ENCODE measurements at places on chromosomes 5 and 9. TPM values are rescaled to one million over a fixed set of nuclear protein-coding genes. Genes with fewer than 3 reads are reported as not detected.

GRCh38 chr5:144958002-144958401 is 787.3 kb downstream of the KCTD16 start:
- DNase-seq: no peak

GRCh38 chr9:20319641-20320337 is 302.5 kb downstream of the MLLT3 start:
- peak; percentile 77 for DNase-seq

DNA sequence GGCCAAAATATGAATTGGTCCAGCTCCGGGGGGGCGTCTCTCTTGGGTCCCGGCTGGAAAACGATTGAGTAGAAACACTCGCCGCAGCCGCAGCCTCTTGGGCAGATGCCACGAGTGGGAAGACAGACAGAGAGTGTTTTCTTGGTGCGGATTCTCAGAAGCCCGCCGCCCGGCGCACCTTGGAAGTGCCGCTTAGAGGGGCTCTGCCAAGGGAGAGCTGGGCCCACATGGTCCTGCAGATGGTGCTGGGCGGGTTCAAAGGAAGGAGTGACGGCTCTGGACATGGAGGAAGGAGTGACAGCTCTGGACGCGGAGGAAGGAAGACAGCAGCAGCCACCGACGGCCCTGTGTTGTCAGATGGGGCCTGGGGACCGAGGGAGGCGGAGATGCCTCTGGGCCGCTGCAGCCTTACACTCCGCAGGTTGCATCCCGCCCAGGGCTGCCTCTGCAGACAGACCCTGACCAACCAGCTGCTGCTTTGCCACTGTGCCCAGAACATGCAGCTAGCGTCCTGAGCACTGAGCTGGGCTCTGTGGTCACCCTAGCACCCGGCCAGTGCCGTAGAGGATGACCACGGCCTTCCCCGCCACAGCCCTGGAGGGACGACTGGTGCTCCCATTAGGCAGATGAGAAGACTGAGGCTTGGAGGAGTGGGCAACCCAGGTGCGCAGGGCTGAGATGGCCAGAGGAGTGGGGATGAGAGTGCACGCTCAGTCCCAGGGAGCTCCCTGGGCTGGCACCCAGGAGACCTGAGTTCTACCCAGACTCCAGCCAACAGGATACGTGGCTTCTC is 20.8 kb upstream of the QRFP start:
- peak; percentile 58 for DNase-seq

DNA sequence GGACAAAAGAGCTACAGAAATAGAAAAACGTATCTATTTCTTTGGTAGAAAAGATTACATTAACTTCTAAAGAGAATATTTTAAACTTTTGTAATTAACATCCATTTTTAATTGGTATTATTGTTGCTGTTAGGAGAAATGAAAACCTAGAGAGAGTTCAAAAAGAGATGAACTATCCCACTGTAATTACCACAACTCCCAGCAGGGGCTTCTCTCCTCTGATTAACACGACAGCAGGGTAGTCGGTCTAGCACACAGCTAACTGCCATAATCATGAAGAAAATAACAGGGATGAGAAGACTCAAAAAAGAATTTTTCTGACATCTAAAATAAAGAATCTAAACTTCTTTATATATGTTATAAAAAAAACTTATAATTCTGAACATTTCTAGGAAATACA is 86.2 kb upstream of the CDH9 start:
- DNase-seq: peak; percentile 31

DNA sequence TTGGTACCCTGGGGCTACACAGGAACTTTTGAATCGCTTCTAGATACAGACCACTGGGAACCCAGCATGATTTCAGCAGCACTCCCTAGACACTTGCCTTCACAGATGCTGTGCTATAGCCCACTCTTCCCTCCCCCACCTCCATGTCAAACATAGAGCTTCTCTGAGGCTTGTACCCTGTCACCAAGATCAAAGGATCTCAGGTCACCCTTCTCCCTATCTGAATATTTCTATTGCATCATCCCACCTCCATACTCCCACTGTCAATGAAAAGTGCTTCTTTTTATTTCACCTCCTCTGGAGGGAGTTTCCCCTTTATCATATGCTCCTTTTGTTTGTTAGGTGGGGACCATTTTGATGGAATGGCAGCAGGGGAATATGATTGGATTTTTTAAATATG is 29.2 kb upstream of the PHF24 start:
- no peak for DNase-seq

- DNase-seq: no peak
These were observed 78.7 kb downstream of the ACTL7B start for GRCh38 chr9:108776920-108777639.

- DNase-seq: no peak
These were observed 23.3 kb upstream of the F2R start for GRCh38 chr5:76692651-76693050.

DNA sequence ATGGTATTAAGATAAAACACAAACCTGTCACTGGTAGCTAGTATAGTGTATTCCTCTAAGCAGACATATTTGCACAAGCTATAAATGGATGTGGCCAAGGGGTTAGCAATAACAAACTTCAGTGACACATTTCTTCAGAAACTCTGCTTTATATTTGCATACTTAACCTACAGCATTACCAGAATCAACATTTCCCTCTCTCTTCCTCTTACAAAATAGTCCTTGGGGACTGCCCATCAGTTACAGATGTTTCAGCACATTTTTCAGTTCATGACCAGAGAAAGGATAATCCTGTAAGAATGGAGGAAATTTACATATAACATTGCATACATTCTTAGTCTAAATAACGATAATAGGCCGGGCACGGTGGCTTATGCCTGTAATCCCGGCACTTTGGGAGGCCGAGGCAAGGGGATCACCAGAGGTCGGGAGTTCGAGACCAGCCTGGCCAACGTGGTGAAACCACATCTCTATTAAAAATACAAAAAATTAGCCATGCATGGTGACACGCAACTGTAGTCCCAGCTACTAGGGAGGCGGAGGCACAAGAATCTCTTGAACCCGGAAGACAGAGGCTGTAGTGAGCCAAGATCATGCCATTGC is 25.3 kb upstream of the SLC1A1 start:
- no peak for DNase-seq

DNA sequence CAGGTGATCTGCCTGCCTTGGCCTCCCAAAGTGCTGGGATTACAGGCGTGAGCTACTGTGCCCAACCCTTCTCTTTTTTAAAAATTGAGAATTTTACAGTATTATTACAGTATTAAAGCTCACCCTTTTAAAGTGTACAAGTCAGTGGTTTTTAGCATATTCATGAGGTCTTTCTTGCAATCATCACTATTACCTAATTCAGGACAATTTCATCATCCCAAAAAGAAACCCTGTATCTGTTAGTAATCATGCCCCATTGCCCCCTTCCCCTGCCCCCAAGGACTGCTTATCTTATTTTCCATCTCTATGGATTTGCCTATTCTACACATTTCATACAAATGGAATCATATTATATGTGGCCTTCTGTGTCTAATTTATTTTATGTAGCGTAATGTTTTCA is 22.6 kb upstream of the MEGF9 start:
- DNase-seq: no peak

DNA sequence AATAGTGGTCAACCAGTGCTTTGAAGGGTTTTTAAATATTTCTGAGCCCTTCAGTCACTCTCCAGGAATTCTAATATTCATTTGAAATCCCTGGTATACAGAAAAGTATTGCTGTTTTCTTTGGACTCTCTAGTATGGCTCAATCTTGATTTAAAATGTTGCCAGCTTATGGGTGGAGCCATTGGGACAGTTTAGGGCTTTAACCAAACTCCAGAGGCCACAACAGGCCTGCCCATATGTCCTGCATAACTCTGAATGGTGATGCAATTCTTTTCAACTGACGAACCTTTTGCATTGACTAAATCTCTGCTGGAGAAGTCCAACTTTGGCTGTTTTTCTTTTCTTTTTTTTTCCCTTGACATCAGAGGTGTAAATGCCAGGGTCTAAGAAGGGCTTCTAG is 10.3 kb upstream of the ANKHD1 start:
- no peak for DNase-seq

- no peak for DNase-seq
These were observed 12.8 kb downstream of the PAM start for GRCh38 chr5:102767862-102768261.

GRCh38 chr9:109179801-109180523 is 12.9 kb upstream of the FRRS1L start:
- DNase-seq: no peak

DNA sequence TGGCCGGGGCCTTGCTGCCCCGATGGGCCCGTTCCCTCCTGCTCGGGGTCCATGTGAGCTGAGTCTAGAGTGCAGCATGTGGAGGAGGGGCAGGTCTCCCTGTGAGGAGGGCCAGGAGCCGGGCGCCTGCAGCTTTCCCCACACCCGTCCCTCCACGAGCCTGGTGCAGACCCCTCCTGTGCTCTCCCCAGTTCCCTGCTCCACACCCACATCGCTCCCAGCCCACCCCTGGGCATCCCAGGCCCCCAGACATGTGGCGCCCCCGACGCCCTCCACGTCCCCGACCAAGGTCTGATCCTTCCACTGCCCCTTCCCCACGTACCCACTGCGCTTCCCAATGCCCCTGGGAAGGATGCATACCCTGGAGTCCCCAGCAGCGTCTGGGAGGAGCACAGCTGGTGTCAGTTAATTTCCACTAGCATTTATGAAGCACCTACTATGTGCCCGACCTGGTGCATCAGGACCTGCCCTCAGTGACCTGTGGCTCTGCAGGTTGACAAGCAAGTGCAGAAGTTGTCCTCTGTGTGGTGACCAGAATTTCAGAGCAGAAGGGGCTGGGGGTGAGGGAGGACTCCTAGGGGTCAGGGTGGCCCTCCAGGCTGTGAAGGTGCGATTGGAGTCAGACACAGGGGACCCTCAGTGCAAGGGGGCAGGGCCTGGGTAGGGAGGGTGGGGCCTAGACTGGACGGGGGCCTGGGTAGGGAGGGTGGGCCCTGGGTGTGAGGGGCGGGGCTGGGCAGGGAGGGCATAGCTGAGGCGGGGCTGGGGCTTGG is 10.8 kb upstream of the SLC6A18 start:
- DNase-seq: no peak

DNA sequence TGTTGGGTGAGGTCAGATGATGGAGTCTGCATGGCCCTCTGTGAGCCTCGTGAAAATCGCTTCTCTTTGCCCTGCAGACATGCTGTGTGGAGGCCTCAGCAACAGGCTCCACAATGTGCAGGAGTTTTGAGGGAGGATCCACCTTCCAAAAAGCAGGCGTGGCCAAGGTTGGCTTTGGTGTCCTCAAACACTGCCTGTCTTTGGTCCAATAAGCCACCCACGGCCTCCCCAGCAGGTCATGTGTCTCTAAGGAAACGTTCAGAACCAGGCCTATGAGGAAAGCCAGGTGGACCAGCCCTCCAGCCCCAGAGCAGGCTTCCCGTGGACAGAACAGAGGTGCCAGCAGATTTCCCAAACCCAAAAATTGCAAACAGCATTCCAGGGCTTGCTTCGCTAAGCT is 340.7 kb upstream of the IRX2 start:
- DNase-seq: no peak

GRCh38 chr5:120388016-120388781 is 75.9 kb upstream of the PRR16 start:
- DNase-seq: peak; percentile 8

GRCh38 chr5:171337210-171337569 is 28.1 kb downstream of the TLX3 start:
- no peak for DNase-seq

GKAP1 gene
- 14.9 TPM for total RNA-seq

CDX1 gene
- 0.31 TPM for total RNA-seq

ASS1 gene
- 74.5 TPM for total RNA-seq

NKD2 gene
- total RNA-seq: 7.3 TPM

LOX gene
- total RNA-seq: 46.0 TPM

OTULINL gene
- 4.4 TPM for total RNA-seq

RLN1 gene
- not detected for total RNA-seq

PROB1 gene
- total RNA-seq: 30.6 TPM

MCTP1 gene
- 41.4 TPM for total RNA-seq

PWWP2A gene
- 25.6 TPM for total RNA-seq

C9 gene
- total RNA-seq: not detected

C9orf153 gene
- total RNA-seq: not detected

BTNL9 gene
- total RNA-seq: 5.8 TPM

SLC45A2 gene
- not detected for total RNA-seq

CRAT gene
- 51.5 TPM for total RNA-seq

DND1 gene
- total RNA-seq: not detected

TXNDC8 gene
- not detected for total RNA-seq

PHF24 gene
- total RNA-seq: 0.31 TPM

Measured in tongue (tissue), 3 donors.